IPS DF 19.7 (cell line): ENCODE measurements at places on chromosomes 1 and 21.

GRCh38 chr1:4062041-4062440 lies 162.0 kb upstream of the C1orf174 start:
- no peak for DNase-seq

DNA sequence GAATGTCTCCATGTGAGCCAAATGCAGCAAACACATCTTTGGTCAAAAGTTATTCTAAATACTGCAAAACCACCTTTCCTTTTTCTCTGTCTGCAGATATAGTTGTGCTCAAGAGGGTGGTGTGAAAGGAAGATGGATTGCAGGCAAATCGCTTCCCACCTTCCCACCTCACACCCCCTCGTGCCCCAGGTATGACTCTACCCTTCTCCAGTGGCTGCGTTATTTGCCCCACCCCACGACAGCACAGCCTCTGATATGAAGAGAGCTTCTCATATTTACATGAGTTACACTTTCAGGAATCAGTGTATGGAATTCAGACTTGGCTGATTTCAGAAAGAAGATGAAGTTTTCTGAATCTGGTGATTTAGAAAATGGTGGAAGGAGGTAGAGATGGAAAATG lies 5.8 kb downstream of the TRIM58 start:
- DNase-seq = no peak

GRCh38 chr1:39115271-39116110 lies 89.0 kb upstream of the MACF1 start:
- no peak for DNase-seq

DNA sequence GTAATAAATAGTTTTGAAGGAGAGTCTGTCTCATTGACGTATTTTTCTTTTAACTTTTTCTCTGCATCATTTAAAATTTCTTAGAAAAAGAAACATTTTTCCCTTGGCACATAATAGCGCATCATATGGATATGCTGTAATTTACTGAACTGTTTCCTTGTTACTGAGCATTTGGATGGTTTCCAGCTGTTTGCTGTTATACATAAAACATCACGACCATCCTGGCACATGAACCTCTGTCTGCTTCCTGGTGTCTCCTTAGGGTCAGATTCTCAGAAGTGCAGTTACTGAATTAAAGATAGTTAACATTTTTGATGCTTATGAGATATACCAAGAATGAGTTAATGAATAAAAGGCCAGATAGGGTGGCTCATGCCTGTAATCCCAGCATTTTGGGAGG lies 67.2 kb downstream of the BACE2 start:
- no peak for DNase-seq

DNA sequence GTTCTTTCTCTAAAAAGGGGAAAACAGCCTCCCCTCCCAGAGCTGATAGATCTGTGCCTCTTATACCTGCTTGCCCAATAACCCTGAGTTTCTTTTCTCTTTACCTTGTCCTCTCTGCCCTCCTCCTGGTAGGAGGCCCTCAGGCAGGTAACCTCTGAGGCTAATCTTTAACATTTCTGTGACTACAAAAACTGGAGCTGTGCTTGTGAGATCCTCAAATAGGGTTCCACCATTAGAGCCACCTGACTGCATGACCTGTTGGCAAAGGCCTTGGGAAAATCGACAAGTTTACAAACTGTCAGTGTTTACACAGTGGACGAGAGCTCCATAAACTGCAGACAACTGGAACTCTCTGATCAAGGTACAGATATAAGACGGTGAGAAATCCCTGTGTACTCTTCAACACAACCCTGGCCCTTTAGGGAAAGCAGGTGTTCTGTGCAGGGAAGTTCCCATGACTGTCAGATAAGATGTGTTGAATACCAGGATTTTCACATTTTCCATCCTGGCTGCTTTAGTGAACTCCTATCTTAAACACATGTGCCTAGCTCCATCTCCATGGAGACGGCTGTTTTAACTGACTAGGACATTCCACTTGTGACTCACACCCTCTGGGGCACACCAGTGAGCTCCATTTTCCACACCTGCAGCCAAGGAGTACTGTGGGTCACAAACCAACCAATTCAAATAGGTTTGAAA lies 38.3 kb downstream of the ECE1 start:
- no peak for DNase-seq

DNA sequence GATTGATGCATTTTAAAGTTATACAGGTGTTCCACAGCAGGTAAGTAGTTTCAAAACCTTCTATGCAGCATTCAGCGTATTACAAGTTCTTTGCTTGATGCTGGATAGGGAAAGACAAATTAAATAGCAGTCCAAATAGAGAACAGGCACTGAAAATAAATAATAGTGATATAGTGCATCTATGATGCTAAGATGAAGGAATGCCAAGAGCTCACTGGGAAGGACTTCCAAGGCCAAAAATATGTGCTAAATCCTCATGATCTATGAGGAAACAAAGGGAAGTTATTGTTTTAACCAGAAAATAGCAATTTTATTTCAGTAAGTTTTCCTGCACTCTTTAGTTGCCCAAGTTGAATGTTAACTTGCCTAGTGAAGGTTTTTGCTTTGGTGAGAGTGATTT lies 127.8 kb upstream of the GREM2 start:
- DNase-seq = no peak

DNA sequence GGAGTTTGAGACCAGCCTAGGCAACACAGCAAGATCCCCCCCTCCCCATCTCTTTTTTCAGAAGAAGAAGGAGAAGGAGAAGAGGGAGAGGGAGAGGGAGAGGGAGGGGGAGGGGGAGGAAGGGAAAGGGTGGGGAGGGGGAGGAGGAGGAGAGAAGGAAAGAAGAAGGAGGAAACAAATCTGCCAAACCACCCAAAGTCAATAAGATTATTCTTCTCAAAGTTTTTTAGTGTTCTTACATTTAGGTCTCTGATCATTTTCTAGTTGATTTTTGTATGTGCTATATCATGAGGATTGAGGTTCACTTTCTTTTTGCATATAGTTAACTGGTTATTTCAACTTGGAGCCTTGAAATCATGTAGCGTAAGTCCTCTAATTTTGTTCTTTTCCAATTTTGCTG lies 56.3 kb downstream of the VPS26C start:
- no peak for DNase-seq

GRCh38 chr1:38929476-38929875 lies 12.2 kb downstream of the RHBDL2 start:
- no peak for DNase-seq

GRCh38 chr21:21184771-21185528 lies 186.7 kb downstream of the NCAM2 start:
- no peak for DNase-seq

DNA sequence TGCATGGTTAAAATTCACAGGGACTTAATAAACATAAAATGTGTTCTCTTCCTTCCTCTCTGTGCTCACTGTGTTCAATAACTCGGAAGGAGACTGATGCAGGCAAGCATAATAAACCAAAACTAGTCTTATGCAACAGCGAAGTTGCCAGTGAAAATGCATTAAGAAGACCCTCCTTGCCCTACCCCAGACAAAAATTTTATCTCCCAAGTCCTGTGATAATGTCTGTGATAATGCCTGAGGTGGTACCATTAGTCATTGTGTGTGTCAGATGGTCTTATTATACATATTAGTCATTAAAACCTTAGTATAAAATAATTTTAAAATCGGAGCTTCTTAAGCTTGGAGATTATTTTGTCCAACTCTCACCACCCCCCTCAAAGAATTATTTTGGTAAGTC lies 97.8 kb downstream of the NGF start:
- no peak for DNase-seq

DNA sequence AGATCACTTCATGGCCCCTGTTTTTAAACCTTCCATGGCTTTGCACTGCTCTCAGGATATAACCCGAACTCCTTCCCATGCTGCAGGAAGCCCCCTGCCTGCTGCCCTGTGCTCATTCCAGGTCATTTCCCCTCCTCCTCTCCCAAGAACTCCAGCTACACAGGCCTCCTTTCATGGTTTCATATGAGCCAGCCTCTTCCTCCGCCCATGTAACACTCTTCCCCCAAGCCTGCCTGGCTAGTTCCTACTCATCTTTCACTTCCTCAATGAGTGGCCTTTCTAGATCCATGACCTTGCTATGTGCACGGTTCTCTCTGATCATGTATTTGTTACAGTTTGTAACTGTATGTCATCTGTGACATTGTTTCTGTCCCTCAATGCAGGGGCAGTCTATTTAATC lies 3.1 kb upstream of the NCF2 start:
- DNase-seq = no peak

GRCh38 chr1:215104283-215104682 lies 21.7 kb downstream of the KCNK2 start:
- DNase-seq = no peak

GRCh38 chr1:207844371-207844770 lies 66.6 kb downstream of the CD34 start:
- DNase-seq = no peak

DNA sequence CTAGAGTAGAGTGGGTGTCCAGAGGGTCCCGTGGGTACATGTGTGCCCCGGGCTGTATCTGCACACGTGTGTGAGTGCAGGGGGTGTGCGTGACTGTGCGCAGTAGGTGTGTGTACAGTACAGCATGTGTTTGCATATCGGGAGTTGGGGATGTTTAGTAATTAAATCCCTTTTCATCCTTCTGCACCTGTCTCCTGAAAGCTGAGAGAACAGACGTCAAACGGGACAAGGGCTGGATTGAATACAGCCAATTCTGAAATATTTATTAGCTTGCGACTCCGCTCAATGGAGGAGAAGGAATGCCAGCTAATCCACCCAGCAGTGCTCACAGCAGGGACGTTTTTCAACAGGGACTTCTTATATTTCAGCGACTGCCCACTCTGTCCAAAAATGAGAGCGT lies 44.7 kb upstream of the CASZ1 start:
- no peak for DNase-seq

DNA sequence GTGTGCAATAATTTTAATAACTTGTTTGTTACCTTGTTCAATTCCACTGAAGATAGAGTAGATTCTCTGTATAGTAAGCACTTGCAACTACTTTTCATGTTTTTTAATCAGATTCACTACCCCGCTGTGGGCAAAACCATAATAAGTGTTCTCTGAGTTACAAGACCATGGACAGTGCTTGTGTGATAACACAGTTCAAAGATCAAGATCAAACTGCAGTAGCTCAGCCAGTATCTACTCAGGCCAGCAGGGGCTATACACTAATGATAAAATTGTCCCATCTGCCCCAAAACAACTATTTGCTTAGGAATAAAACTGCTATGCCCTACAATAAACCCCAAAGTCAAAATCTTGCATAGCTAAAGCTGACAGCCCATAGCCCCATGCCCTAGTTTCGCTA lies 129.6 kb downstream of the LRRC7 start:
- DNase-seq = no peak

- DNase-seq = no peak
Measured at GRCh38 chr1:45846931-45847330, 43.5 kb downstream of the MAST2 start.

DNA sequence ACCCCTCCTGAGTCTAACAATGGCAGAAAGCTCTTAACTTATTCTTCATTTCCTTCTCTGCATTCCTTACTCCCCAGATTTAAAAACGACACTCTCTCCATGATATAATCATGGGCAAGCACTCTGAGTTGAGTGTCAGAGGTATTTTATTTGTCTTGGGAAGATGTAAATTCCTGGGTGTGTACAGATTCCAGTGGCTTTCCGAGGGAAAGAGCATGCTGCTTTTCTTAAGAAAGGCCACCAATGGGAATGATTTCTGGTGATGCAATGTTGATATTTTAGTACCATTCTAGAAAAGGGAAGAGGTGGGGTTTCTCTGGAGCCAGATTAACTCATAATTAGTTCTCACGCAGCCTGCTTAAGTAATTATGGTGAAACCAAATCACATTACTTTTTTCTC lies 47.8 kb upstream of the BTG3 start:
- DNase-seq = no peak

DNA sequence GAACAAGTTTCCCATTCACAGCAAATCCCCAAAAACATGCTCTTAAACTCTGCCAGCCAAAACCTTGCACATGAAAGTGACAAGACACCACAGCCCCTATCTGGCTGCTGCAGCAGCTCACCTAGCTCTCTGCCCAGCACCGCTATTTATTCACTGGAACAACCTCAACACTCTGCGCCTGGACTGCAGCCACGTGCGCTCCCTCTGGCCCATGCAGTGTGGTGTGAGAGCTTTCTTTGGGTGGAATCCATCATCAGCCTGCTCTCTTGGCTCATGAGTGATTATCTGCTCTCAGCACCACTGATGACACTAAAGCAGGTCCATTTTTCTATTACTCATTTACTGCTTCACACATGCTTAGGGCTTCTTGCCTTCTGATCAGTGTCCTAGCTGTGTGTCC lies 11.4 kb downstream of the KCNJ6 start:
- DNase-seq = no peak

DNA sequence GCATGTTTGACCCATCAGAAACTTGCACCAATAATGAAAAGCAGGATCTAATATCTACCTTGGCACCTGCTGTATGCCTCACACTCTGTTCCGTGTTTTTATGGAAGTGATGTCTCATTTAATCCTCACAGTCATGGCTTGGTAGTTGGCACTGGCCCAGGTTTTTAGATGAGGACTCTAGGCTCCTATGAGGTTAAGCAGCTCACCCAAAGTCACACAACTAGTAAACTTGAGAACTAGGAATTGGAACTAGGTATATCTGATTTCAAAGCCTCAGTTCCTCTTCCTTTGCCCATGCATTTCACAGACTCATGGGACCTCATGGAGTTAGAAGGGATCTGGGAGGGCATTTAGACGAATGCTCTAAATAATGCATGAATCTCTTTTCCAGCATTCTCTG lies 21.3 kb upstream of the TARBP1 start:
- no peak for DNase-seq

- no peak for DNase-seq
Measured at GRCh38 chr1:31793086-31793485, 22.7 kb downstream of the SPOCD1 start.

GRCh38 chr1:224331824-224332223 lies 1.9 kb upstream of the NVL start:
- no peak for DNase-seq

DNA sequence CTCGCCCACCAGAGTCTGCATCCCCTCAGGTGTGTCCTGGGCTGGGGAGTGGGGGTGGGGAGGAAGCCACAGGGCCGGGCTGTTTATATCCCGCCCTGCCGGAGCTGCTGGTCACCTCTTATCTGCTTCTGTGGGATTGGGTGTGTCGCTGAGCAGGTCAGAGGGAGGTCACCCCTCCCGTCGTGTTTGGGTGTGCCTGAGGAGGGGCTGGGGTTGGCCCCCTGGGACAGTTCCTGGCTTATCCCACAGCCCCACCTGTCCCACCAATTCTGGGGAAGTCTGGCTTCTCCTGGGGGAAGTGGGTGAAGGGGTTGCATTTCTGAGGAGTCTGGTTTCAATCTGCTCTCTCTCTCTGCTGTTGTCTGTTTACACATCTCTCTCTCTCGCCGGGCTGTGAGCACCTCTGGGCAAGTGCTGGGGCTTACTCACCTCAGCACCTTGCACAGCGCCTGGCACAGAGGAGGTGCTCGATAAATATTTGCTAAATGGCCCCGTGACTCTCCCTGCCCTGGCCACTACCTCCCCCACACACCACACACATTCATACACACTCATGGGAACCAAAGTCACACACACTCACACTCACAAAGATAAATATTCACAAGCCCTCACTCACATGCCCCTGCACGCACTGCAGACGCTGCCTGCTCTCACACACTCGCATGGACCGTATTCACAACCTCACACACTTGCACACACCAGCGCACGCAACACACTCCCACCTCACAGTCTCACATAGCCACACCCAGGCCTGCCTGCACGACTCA lies 8.3 kb downstream of the ELF3 start:
- DNase-seq = no peak

GRCh38 chr1:208756339-208756981 lies 512.3 kb upstream of the PLXNA2 start:
- no peak for DNase-seq

GRCh38 chr21:42049578-42050430 lies 21.3 kb upstream of the UMODL1 start:
- no peak for DNase-seq

GRCh38 chr1:26283871-26284596 lies 4.1 kb downstream of the SH3BGRL3 start:
- no peak for DNase-seq
